SJSA1 (cell line): ENCODE measurements at places on chromosomes 16 and 17. TPM values are rescaled to one million over a fixed set of nuclear protein-coding genes. Genes with fewer than 3 reads are reported as not detected.

The PRKCB gene
- total RNA-seq = 1.8 and 4.2 TPM in 2 replicates

The RILP gene
- total RNA-seq = 0.22 and 1.0 TPM in 2 replicates

The KRTAP16-1 gene
- not detected in 2 replicates for total RNA-seq

The CCL7 gene
- not detected in 2 replicates for total RNA-seq

The EFCAB5 gene
- 0.16 TPM in 1 of 2 replicates, not detected in the other for total RNA-seq

The HS3ST3A1 gene
- 12.9 and 16.8 TPM in 2 replicates for total RNA-seq

The ZG16 gene
- total RNA-seq = not detected in 2 replicates

The EVI2B gene
- total RNA-seq = 0.47 and 1.2 TPM in 2 replicates

The TNP2 gene
- 0.31 TPM in 1 of 2 replicates, not detected in the other for total RNA-seq

The SMPD3 gene
- total RNA-seq = 1.3 TPM in 1 of 2 replicates, not detected in the other

The FBXL16 gene
- total RNA-seq = 0.13 TPM in 1 of 2 replicates, not detected in the other

- no peak for DNase-seq
Observed at GRCh38 chr16:73157861-73158260, 109.9 kb upstream of the ZFHX3 start.

- DNase-seq = no peak
Observed at GRCh38 chr16:88008840-88009239, 57.6 kb downstream of the BANP start.

GRCh38 chr16:67672306-67672705 is 5.7 kb downstream of the C16orf86 start:
- DNase-seq = no peak

DNA sequence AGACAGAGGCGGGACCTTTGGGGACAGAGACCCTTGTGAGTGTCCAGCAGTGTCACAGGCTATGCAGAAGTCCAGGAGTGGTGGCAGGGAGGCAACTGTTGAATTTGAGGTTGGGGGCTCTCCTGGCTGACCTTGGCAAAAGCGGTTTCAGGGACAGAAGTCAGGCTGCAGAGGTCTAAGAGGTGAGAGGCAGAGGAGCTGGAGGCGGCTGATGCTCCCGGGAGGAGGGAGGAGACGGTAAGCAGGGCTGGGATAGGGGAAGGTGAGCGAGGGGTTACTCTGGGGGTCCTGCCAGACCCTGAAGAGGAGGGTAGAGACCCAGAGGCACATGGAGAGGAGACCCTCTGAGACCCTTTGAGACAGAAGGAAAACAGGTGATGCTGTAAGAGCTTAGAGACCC is 5.2 kb downstream of the EPOP start:
- no peak for DNase-seq

DNA sequence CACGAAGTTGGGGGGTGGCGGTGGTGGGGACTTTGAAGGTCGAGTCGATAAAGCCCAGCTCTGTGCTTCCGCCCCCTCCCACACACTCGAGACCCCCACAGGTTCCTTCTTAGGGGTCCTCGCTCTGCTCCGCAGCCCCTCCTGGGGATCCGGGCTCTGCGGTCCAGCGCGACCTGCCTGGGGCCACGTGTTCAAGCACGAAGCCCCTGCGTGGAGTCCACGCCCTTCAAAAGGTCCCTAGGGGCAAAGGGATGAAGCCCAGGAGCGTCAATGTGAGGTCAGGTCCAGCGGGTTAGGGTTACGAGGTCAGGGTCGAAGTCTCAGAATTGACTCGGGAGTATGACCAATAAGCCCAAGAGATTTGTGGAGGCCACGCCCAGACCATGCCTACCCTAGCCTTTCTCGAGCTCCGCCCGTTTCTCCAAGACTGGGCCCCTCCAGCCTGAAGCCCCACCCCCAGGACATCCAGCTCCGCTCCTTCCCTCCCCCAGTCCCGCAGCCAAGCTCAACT is 786 bp upstream of the CACNA1G start:
- no peak for DNase-seq

- no peak for DNase-seq
Observed at GRCh38 chr17:29049541-29050145, 6.7 kb downstream of the PIPOX start.

DNA sequence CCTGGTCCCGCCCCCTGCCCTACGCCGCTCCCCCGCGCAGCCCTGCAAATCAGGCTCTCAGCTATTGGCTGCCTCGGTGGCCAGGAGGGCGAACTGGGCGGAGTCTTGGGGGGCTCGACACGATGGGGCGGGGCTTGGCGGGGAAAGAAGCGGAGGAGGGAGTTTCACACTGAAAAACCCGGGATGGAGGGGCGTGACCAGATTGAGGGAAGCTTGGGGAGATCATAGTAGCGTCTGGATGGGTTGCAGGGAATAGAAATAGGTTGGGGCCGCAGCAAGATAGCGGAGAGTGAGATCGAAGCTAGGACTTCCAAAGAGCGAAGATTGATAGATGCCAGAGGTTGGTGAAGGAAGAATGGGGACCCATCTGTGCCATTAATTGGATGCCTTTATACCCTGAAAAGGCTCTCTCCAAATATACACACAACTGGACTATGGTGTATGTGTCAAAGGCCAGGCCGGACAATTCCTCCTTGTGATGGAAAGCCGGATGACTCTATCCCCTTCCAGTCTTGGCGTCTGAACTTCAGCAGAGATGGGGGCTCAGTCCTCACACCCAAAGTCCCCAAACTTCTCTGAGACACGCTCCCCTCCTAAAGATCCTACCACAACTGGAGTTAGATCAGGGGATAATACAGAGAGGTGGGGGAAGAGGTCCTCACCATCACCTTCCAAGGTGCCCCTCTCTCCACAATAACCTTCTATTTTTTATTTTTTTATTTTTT is 376 bp upstream of the STAC2 start:
- no peak for DNase-seq

- no peak for DNase-seq
Observed at GRCh38 chr16:83273504-83274173, 534.1 kb upstream of the HSBP1 start.

GRCh38 chr16:51237861-51238378 is 86.8 kb upstream of the SALL1 start:
- DNase-seq = no peak

GRCh38 chr17:7843257-7843535 is 9.2 kb downstream of the KDM6B start:
- DNase-seq = no peak

DNA sequence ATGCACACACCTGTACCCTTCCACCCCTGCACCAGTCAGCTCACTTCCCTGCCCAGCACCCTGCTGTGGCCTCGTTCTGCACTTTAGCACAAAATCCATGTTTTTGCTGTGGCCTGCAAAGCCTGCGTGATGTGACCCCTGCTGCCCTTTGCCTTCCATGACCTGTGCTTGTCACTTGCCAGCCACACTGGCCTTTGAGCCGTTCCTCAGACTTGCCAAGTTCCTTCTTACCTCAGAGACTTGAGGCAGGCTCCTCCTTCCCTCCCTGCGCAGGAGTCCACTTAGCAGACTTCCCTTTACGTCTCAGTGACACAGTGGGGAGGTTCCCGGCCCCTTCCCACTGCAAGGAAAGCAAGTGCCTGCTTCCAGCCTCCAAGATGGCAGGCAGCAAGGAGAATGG is 134.7 kb downstream of the SNX29 start:
- DNase-seq = no peak

- no peak for DNase-seq
Observed at GRCh38 chr16:68802190-68802589, 41.1 kb upstream of the TANGO6 start.

- DNase-seq = no peak
Observed at GRCh38 chr16:81669473-81670350, 109.4 kb upstream of the PLCG2 start.

GRCh38 chr16:77584205-77584859 is 138.0 kb upstream of the NUDT7 start:
- DNase-seq = peak; percentile 47

DNA sequence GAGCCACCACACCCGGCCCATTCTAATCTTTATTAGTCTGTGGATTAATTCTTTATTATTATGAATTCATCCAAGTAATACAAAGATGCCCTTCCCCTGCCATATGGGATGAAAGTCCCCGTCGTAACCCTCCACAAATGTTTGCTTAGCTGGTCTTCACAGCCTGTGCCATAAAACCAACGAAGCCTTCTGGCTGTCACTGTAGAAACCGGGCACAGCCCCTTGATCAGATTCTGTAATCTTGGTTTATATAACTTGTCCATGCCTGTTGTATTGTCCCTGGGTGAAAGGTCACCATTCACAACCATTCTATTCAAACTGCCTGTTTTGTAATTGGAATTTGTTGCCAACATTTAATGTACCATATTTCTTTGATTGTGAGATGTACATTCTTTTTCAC is 66.5 kb downstream of the ATP2C2 start:
- no peak for DNase-seq

DNA sequence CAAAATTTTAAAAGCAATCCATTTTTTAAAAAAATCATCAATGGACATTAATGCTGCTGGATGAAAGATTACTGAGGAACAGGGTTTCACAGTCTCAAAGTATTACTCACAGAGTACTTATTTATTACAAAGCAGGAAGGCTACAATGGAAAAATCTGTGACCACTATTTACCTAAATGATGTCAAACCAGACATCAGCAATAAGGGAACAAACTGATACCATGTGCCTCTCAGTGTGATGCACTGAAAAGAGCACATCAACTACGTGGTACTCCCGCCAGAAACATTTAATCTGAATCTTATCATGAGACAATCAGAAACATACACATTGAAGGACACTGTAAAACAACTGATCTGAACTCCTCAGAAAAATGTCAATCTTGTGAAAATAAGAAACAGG is 124.2 kb downstream of the PARN start:
- no peak for DNase-seq

GRCh38 chr16:48102083-48103008 is 53.4 kb downstream of the ABCC12 start:
- no peak for DNase-seq
